Lower lobe of right lung (tissue), 2 donors: ENCODE measurements at places on chromosomes 2 and 18. TPM values are rescaled to one million over a fixed set of nuclear protein-coding genes. Genes with fewer than 3 reads are reported as not detected.

- H3K27ac ChIP-seq, result no peak overlapping the region
- peaks cover 62% of the 10 kb centered on the region for H3K4me1 ChIP-seq
- H3K36me3 ChIP-seq, result no peaks in the 10 kb centered on the region
- no peaks in the 10 kb centered on the region for H3K27me3 ChIP-seq
Observed at GRCh38 chr2:119484834-119485233, 39.4 kb downstream of the SCTR start.

- H3K27me3 ChIP-seq, result no peaks in the 10 kb centered on the region
- peaks cover 7% of the 10 kb centered on the region for H3K4me1 ChIP-seq
- no peak for DNase-seq
- H3K27ac ChIP-seq, result no peak overlapping the region
- no peaks in the 10 kb centered on the region for H3K36me3 ChIP-seq
- H3K4me3 ChIP-seq, result no peak overlapping the region
Observed at GRCh38 chr2:158205215-158205614, 103.5 kb downstream of the UPP2 start.

DNA sequence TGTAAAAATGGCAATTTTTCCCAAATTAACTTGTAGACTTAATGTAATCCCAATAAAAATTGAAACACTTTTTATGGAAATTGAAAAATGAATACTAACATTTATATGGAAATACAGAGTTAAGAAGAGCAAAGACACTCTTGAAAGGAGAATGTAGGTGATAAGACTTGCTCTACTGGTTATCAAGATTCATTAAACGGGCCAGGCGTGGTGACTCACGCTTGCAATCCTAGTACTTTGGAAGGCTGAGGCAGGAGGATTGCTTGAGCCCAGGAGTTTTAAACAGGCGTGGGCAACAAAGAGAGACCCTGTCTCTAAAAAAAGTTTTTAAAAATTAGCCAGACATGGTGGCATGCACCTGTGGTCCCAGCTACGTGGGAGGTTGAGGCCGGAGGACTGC is 29.5 kb upstream of the ZNF396 start:
- DNase-seq, result no peak
- H3K4me3 ChIP-seq, result no peak overlapping the region
- H3K27ac ChIP-seq, result no peak overlapping the region
- no peaks in the 10 kb centered on the region for H3K27me3 ChIP-seq
- no peaks in the 10 kb centered on the region for H3K36me3 ChIP-seq
- peaks cover 3% of the 10 kb centered on the region for H3K4me1 ChIP-seq

The CYTIP gene
- total RNA-seq, result 40.5 TPM

The SERPINB13 gene
- not detected for total RNA-seq

The SLC14A1 gene
- total RNA-seq, result 21.8 TPM

DNA sequence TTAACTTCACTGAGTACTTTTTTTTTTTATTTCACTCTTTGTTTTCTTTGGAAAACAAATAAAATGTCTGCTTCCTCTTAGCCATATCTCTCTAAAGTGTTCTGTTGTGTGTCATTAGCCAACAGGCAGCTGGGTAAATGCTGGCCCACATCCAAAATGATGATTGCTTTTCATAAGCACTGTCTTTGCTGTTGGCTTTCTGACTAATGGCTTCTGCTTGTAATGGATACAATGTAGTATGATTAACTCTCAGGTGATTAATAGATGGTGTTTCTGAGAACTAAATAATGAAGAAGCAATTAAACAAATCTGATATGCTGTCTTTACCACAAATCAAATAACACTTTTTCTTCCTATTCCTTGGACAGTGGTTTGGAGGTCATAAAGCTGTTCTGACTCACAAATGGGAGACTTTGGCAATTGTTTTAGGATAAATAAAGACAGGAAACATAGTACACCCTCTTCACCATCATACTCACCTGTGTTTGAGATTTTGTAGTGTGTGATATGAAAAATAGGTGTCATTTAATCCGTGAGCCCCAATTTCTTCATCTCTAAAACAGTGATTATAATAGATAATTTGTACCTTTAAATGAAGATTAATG is 888.4 kb downstream of the TSN start:
- H3K4me3 ChIP-seq, result no peak overlapping the region
- no peaks in the 10 kb centered on the region for H3K36me3 ChIP-seq
- H3K4me1 ChIP-seq, result no peaks in the 10 kb centered on the region

DNA sequence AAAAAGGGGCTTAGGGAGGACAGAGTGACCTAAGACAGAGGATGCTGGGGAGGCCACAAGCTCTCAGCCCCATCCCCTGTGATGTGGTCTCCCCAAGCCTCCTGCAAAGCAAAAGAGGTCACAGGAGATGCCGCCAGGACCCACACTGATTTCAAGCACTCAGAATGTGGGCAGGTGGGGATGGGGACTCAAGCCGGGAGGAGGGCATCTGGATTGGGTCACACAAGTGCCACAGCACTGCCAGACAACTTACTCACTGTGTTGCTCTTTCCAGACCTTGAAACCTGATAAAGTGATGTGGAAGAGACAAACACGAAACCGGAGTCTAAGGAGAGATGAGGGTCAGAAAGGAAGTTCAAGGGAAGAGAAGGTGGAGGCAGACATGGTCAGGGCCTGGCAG is 95.7 kb downstream of the TTC32 start:
- DNase-seq, result no peak
- no peaks in the 10 kb centered on the region for H3K4me1 ChIP-seq
- H3K4me3 ChIP-seq, result no peak overlapping the region
